ENCODE measurements at places on chromosomes 11 and 22. TPM values are rescaled to one million over a fixed set of nuclear protein-coding genes. Genes with fewer than 3 reads are reported as not detected.

Gene APOA4
- total RNA-seq = not detected

Gene LRRC56
- total RNA-seq = 0.64 TPM

Gene TRIM5
- 65.2 TPM for total RNA-seq

Gene TTC12
- 16.0 TPM for total RNA-seq

Gene OR6X1
- not detected for total RNA-seq

Gene GGT5
- total RNA-seq = 2.2 TPM

Gene OSBPL5
- total RNA-seq = 55.7 TPM

Gene C22orf42
- not detected for total RNA-seq

Gene EHF
- not detected for total RNA-seq

Gene OR6T1
- total RNA-seq = not detected

Gene SCN3B
- total RNA-seq = under 0.01 TPM

Gene MS4A12
- not detected for total RNA-seq

Gene RASL10A
- not detected for total RNA-seq

Gene MYEOV
- total RNA-seq = 3.2 TPM

Gene CCDC81
- total RNA-seq = 26.8 TPM
